ENCODE measurements at places on chromosomes 3 and 15.

- no peak for DNase-seq
Measured at GRCh38 chr15:76483752-76484151, 147.2 kb downstream of the ISL2 start.

DNA sequence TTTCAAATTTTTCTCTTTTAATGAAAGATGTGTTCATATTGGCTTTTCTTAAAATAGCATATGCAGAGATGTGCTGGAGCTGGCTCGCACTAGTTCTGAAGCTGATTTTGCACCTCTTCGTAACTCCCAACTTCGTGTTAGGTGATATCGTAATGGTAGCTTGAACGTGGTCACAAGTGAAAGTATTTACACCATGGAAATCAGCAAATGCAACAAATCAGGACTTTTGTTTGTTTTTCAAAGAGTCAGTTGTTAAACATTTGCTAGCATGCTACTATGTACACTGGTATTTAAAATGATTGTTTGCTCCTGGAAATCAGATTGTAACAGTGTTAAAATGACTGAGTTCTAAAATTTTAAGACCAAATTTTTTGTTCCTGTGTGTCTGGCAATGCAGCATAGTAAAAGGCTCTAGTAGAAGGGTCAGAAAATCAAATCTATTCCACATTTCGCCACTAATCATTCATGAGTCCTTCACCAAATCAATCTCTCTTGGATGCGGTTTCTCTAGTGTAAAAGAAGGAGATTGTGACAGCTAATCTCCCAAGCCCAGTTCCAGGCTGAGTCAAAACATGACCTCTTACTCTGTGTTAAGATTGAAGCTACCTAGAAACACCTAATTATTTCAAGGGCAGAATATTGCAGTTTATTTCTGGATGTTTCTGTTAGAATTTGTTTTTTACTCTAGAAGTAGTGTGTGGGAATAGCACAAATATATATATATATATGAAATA, 34.3 kb upstream of the CMC1 start:
- no peak for DNase-seq

GRCh38 chr3:155981669-155982068, 111.2 kb downstream of the GMPS start:
- DNase-seq = no peak

GRCh38 chr15:92123962-92124656, 269.6 kb upstream of the ST8SIA2 start:
- DNase-seq = no peak

- no peak for DNase-seq
Measured at GRCh38 chr15:92584105-92584504, 71.5 kb downstream of the FAM174B start.

DNA sequence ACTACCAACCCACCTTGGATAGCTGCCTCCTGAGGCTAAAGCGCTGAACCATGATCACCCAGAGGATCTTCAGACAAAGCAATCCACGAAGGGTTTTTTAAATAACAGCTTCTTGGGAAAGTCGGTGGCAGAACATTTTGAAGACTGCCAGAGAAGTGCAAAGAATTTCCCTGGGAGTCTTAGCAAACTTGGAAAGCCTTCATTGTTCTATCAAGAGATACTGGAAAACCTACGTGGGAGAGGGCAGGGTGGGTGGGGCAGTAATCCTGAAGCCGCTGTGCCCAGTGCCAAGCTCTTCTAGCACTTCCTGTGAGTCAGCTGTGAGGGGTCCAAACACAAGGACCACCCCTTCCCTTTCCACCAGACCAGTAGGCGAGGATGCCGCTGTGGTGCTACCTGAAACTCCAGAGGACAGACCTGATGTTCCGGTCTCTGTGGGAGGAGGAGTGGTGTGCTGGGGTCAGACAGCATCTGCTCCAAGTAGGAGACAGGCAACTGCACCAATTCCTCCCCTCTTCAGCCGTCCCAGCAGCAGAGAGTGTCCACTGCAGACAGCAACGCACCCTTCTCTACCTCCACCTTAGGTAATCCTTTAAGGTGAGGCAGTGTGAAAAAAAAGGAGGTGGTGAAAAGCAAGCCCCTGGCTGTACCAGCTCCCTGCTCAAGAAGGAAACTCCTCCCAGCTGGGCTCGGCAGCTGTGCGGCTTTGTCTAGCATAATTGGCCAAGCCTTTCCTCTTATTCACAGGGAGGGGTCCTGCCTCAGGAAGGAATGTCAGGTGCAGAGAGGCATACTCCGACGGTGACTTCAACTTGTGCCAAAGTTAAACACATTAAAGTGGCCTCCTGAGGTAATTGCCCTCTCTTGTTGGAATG, 99.0 kb downstream of the TMCC1 start:
- no peak for DNase-seq

GRCh38 chr3:31704156-31704555, 171.4 kb downstream of the STT3B start:
- no peak for DNase-seq

DNA sequence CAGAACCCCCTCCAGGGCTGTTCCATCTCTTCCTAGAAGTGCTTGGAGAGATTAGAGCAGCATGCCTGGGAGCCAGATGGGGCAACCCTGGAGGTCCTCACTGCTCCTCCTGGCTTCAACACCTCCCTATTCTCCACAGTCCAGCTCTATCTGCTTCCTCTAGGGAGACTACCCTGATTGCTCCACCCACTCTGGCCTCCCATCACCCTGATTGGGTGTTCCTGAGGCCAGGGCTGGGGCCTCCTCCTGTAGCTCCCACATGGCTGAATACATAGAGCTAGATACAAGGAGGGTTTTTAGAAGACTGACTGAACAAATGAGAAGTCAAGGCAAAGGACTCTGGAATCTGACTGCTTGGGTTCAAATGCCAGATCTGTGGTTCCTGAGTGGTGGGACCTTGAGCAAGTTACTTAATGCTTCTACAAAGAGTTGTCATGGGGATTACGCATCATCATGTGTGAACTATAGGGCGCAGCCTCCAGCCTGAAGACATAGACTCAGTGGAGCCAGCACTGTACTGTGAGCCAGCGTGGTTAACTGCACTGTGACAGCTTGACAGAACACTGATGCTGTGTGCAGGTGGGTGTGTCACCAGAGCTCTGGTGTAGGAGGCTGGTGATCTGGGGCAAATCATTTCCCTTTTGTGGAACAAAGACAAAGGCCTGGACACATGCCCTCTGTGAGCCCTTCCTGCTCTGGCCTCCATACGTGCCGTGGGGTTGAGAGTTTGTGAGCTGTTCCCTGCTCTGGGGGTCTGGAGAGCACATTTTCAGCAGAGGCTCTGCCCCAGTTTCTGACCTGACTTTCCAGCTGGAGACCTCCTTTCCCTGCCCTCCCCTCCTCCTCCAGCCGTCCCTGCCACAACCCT, 74.8 kb downstream of the SCN5A start:
- no peak for DNase-seq

- no peak for DNase-seq
Measured at GRCh38 chr3:184164648-184165330, 9.6 kb downstream of the DVL3 start.

- DNase-seq = no peak
Measured at GRCh38 chr3:22366781-22367180, 615.8 kb upstream of the ZNF385D start.

- DNase-seq = no peak
Measured at GRCh38 chr15:80490431-80490990, 86.3 kb downstream of the ARNT2 start.

GRCh38 chr3:194472290-194472920, 14.4 kb downstream of the ATP13A3 start:
- no peak for DNase-seq

- DNase-seq = no peak
Measured at GRCh38 chr3:24886501-24886900, 391.9 kb upstream of the THRB start.

DNA sequence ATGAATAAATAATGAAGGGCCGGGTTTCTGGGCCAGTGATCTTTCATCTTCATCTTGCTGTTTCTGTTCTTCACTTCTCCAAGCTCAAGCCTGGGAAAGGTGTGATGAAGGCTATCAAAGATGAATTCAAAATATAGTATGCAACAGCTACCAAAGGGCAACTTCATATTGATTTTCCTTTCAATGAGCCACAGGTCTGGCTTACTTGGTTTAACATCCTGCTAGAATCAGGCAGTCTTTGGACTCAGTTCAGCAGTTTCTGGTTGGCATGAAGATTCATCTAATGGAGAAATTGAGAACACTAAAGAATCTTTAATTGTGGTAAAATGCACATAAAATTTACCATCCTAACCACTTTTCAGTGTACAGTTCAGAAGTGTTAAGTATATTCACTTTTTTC, 43.3 kb downstream of the NFKBIZ start:
- no peak for DNase-seq

DNA sequence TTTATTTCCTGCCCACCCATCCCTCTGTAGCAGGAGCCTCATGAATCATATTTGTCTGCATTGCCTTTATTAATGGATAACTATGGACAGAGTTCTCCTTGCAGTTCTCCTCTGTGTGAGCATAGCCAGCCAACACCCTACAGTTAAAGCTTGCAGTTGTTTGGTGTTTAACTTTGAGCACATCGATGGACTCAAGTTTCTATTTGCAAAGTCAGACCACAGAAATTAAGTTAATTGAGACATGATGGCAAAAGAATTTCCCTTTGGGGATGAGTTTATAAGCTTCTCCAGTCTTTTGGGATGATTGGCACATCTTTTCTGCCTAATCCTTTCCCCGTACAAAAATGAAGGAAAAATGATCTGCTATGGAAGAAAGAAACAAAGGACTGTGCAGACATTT, 398.9 kb upstream of the THBS1 start:
- no peak for DNase-seq

GRCh38 chr15:63509955-63510940, 5.9 kb downstream of the USP3 start:
- DNase-seq = no peak

DNA sequence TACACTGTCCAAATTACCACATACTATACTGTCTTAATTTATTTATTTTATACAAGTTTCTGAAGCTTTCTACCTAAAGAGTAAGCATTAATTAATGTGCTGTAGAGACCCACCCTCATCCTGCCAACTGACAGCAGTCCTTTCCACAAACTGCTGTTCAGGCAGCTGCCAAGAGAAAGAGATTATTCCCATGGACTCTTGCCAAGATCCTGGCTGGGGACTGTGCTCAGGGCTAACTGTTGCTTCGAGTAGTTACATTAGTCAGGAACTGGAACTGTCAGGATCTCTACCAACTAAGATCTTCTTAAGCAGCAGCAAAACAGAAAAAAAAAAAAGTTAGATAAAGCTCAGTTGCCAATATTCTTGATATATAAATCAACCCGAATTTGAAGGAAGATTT, 398.8 kb downstream of the MECOM start:
- DNase-seq = no peak

GRCh38 chr15:90421527-90421926, 33.5 kb downstream of the IQGAP1 start:
- DNase-seq = no peak

DNA sequence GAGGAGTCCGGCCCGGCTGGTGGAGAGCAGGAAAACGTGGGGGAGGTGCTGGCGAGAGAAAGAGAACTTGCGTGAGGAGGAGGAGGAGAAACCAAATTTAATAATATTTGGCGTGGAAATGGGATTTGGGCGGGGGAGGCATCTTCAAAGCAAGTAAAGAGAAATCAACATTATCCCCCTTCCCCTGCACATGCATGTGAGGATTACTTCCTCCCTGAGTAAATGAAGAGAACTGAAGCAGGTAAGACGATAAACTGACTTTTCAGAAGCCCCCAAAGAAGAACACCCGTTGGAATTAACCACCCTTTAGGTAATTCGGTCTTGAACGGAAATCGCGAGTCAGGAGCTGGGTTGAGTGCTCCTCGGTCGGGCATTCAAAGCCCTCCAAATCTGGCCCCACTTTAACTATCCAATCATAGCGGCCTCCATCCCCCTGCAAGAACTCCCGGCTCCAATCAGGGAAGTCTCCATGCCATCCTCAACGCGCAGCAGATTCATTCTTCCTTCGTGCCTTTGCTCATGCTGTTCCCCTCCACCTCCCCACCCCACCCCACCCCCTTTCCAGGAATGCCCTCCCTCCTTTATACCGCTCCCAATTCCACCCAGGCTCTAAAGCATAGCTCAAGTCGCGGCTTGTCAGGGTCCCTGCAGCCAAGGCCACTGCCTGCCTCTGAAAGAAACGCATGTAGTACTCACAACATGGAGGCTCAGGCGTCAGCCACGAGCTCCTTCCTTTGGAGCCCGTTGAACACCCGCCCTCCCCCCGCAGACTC, 545 bp upstream of the RFX7 start:
- DNase-seq = no peak

DNA sequence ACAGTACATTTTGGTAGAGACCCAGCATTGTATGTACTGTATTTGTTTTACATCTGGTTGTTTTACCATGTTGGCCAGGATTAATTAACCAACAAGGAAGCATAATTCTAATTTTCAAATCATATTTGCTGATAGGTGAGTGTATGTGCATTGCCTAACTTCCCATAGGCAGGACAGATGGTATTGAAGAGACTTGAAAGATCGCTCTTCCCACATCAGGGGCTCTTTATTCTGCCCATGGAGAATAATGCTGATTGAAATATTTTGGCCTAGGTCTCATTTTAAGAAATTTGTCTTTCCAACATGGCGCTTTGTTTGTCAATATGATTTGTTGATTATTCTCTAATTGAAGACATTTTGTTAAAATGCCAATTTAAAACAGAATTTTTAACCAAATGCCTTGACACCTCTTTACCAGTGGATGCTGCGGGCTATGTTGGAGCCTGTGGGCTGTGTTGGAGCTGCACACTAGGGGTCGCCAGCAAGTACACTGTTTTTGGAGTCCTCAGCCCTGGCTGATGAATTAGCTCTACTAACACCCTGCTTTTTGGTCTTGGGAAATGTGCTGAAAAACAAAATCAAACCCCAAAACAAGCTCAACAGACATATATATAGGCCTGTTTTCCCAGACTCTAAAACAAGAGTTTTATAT, 5.3 kb downstream of the P2RY12 start:
- no peak for DNase-seq

GRCh38 chr3:184836090-184836822, 24.3 kb downstream of the VPS8 start:
- DNase-seq = no peak

DNA sequence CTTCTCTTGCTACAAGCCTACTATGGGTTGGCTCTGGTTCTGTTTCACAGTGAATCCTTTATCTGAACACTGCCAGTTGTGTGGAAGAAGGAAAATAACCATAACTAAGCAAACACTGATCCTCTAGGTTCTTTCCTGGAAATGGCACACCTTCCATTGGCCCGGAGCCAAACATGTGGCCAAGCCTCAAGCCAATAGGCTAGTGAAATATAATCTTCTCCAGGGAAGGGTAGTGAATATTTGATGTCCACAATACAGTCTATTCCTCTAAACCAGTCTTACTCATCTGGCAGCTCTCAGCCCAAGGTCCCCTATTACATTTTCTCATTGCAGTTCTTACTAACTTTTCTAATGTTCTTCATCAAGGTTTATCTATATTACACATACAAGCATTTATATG, 921.3 kb downstream of the TUSC7 start:
- no peak for DNase-seq

- no peak for DNase-seq
Measured at GRCh38 chr3:143240886-143241285, 121.3 kb downstream of the CHST2 start.

DNA sequence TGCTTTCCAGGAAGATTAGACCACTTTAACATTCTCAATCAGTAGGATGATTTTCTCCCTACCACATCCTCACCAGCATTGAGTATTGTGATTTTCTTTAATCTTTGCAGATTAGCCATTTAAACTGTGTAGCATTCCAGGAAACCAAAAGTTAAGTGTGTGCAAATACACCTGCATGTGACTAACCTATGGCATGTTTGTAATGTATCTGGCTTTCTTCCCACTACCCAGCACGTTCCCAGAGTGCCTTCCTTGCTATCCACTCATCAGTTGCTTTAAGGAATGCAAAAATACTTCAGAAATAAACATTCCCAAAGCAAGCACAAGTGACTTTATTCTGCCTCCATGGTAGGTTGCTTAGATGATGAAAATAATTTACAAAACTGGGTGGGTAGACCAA, 74.2 kb downstream of the ATG7 start:
- DNase-seq = no peak

- no peak for DNase-seq
Measured at GRCh38 chr15:33425142-33425541, 114.4 kb downstream of the RYR3 start.
